Testis (tissue), 5 donors: ENCODE measurements at places on chromosomes 7 and 10. TPM values are rescaled to one million over a fixed set of nuclear protein-coding genes. Genes with fewer than 3 reads are reported as not detected.

The TAC1 gene
- 0.59 TPM for polyA plus RNA-seq

The CYP2C8 gene
- polyA plus RNA-seq, result 3.9 TPM

The ZNF727 gene
- 3.4 TPM for polyA plus RNA-seq

The SPDYE16 gene
- polyA plus RNA-seq, result 4.1 TPM

The HOXA3 gene
- polyA plus RNA-seq, result 2.8 TPM

The UTF1 gene
- polyA plus RNA-seq, result 5.3 TPM

The FZD8 gene
- polyA plus RNA-seq, result 4.9 TPM
